NCI-H1105 treated with DMSO at 0.1 percent for 48 hours (cell line): ENCODE measurements at places on chromosomes 4 and X.

DNA sequence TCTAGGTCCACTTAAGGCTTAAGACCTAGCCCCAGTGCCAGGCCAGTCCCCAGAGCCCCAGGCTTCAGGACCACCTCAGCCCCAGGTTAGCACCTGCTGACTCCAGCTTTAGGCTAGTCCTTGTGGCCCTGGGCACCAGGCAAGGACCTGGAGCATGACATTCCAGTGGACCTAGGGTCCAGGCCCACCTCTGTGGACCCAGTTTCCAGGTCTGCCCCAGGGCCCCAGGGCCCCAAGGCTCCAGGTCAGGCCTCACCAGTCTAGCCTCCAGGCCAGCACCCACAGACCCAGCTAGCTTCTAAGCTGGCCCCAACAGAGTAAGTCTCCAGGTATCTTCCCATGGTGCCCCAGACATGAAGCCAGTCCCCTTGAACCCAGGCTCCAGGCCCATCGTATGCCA is 97.5 kb downstream of the QRFPR start:
- DNase-seq: no peak

- no peak for DNase-seq
Measured at GRCh38 chr4:184641451-184641850, 7.8 kb downstream of the CASP3 start.

- DNase-seq: no peak
Measured at GRCh38 chrX:150476164-150476699, 92.2 kb upstream of the MTM1 start.

DNA sequence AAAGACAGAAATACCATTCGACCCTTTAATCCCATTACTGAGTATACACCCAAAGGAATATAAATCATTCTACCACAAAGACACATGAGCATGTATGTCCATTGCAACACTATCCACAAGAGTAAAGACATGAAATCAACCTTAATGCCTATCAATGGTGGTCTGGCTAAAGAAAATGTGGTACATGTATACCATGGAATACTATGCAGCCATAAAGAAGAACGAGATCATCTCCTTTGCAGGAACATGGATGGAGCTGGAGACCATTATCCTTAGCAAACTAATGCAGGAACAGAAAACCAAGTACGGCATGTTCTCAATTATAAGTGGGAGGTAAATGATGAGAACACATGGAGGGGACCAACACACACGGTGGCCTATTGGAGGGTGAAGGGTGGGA is 7.9 kb downstream of the SCLT1 start:
- DNase-seq: no peak

DNA sequence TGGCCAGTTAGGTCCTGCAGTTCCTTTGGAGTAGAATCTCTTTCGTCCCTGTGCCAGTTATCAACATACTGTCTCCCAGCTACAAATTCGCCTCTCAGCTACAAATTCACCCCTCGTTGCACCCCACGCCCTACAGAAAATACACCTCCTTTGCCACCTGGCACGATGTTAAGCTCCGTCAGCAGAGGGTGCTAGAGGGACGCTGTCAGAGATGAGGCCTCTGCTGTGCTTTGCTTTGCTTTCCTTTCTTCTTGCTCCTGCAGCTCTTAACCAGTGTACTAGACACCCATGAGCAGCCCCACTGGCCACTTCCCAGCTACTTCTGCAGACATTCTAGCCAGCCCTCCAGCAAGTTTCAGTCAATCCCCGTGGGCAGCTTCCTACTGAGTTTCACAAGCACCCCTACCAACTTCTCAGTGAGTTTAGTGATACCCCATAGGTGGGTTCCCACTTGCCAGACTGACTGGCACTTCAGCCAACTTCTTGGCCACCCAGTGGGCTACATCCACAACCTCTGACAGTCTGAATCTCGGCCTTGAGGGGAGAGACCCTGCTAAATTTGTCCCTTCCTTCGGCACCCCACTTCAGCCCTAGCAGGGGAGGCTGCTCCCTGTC is 21.8 kb downstream of the HAUS3 start:
- DNase-seq: peak; percentile 58

- no peak for DNase-seq
Measured at GRCh38 chrX:69705818-69706217, 89.9 kb downstream of the EDA start.

- no peak for DNase-seq
Measured at GRCh38 chrX:77953708-77954107, 15.7 kb downstream of the PGAM4 start.

GRCh38 chrX:11567528-11568220 is 98.0 kb downstream of the ARHGAP6 start:
- DNase-seq: no peak

- DNase-seq: no peak
Measured at GRCh38 chrX:10798041-10798440, 177.7 kb upstream of the MID1 start.

GRCh38 chr4:159607809-159608208 is 504.9 kb downstream of the RAPGEF2 start:
- peak; percentile 13 for DNase-seq

DNA sequence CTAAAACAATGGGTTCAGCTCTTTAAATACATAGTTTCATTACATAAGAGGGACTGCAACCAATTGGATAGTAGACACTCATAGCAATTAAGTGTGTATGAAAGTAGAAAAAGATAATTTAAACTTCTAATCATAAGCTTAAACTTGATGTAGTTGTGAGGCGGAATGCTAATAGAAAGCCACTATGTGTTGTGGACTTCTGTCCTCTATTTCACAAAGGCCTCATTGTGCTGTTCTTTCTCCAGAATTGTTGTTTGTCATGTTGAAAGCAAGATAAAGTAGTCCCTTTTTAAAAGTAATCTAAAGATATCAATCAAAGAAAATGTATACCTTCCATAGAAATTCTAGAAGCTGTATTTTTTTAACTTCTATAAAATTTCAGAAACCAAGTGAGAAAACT is 329.4 kb downstream of the KLHL4 start:
- no peak for DNase-seq

- DNase-seq: no peak
Measured at GRCh38 chr4:184977747-184978146, 40.5 kb upstream of the HELT start.

DNA sequence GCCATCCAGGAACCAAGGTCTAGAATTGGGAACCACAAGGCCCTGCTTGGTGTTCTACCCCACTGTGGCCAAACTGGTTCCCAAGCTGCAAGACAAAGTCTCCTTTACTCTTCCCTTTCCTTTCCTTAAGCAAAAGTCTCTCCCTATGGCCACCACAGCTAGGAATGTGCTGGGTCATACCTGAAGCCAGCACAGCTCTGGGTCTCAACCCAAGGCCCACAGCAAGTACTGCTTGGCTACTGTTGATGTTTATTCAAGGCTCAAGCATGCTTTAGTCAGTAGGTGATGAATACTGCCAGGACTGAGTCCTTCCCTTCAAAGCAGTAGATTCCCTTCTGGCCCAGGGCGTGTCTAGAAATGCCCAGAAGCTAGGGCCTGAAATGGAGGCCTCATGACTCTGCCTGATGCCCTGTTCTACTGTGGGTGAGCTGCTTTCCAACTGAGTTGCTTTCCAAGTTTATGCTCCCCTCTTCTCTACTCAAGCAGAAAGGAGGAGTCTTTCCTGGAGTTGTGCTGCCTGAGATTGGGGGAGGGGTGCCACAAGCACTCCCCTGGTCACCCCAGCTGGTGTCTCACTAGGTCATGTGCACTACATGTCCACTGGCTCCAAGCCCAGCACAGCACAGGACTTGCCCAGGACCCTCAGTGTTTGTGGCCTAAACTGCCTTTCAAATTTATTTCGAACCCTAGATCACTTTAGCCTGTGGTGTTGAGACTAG is 44.9 kb downstream of the STAP1 start:
- DNase-seq: no peak

GRCh38 chrX:69807400-69807799 is 191.5 kb downstream of the EDA start:
- DNase-seq: no peak

DNA sequence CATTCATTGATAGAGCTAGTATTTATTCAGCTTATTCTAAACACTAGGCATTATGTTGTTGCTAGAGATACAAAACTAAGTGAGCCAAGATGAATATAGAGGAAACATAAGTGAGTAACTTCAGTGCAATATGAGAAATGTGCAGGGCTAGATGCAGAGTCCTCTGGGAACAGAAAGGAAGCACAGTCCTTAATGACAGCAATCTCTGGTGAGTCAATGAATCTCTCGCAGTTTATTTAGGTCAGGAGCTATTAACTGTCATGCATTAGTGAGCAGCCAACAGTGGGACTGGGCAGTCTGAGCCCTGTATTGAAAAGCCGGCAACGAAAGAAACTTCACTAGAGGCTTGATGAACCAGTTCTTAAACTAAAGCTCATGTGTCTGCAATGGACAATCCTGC is 598.1 kb upstream of the MAGEB2 start:
- no peak for DNase-seq

DNA sequence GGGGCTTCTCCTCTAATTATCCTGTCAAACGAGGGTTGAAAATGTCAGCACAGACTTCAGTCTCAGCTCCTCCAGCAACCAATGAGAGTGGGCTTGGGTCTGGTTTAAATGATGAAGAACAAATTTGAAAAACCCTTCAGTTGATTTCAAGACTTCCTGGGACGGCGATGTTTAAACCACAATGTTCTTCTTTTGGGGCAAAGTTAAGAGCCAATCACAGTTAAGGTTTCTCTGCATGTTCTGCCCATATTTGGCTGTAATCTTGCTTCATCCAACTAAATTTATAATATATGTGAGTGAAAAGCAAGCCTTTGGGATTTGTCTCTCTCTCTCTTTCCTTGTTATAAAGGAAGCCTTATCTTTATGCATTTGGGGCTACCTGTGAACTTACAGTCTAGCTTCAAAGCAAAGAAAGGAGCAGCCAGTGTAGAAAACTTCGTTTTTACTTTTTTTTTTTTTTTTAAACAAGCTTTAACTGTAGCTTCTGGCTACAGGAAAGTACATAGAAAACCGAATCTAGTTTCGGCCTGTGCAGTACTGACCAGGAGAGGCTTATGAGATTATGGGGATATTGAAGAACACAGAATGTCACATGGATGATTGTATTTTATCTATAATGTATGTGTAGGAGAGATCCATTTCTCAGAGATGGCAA is 46.8 kb upstream of the FAM9C start:
- DNase-seq: no peak

DNA sequence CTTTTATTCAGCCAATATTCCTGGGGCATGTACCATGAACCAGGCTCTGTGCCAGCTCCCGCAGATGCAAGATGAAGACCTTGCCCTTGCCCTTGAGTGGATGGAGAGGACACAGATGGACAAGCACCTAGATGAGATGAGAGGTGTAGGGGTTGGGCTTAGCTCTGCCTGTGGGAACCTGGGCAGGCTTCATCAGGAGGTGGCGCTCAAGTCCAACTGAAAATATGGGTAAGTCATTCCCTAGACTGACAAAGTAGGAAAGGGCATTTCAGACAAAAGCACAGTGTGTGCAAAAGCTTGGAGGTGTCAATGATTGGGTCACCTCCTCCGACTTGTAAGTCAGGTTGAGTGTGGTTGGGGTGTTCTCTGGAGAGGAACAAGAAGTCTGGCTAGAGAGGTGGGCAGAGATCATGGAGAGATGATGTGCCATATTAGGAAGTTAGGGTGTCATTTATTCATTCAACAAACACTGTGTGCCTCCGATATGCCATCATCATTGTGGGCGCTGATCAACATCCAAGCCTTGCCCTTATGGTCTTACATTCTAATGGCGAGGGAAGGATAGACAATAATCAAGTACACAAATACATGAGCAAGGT is 64.6 kb downstream of the ANAPC4 start:
- peak; percentile 42 for DNase-seq

DNA sequence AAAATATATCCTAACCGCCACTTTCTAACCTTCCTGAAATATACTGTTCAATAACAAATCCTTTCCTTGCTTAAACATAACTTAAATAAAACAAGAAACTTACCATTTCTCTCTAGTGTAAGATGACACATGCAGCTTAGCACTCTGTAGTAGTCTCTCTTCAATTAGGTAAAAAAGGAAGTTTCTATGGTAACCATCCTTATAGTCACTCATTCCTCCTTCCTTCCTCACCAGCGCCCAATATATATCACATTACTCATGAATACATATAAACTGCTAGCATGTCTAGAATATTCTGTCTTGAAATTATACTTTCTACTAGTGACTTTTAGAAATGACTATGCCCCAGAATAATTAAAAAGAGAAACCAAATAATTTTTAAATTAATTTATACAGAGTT is 112.2 kb downstream of the SNCA start:
- DNase-seq: no peak

DNA sequence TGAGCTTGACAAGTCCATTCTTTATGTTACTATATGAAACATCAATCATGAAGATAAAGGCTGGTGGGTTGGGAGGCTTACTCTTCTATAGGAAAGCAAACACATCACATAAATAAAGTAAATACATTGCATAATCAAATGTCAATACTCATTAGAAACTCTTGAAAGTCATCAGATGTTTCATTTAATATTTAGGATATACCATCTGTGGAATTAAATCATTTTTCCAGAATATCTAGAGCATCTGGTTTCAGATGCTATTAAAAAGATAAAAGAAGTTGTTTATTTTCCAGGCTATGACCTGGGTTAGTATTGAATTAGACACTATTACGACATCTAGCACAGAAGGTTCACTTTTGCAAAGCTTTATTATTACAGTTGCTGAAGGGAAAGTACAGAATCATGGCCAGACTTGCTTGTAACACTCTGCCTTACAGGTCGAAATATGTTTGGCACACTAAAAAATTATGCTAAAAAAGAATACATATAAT is 72.6 kb downstream of the METTL14 start:
- no peak for DNase-seq

- DNase-seq: no peak
Measured at GRCh38 chr4:142130666-142131065, 494.3 kb downstream of the IL15 start.

- DNase-seq: no peak
Measured at GRCh38 chrX:24728530-24728929, 34.8 kb downstream of the POLA1 start.

GRCh38 chr4:166088576-166088975 is 215.5 kb downstream of the TLL1 start:
- DNase-seq: no peak

DNA sequence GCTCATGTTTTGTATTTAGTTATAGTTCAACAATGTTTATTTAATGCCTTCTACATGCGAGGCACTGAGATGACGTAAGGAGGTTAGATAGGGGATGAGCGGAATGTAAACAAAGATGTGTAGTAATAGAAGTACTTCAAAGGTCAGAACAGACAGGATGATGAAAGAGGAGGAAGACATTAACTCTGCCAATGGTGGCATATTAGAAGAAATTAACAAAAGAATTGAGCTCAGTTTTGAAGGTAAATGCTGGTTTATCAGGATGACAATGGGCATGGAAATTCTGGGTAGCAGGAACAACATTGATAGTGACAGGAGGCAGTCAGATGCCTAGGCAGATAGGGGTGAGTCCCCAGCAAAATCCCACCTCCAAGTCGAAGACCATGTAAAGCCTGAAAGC is 62.3 kb upstream of the PGRMC2 start:
- DNase-seq: no peak

- no peak for DNase-seq
Measured at GRCh38 chr4:107050525-107051135, 14.5 kb upstream of the DKK2 start.

DNA sequence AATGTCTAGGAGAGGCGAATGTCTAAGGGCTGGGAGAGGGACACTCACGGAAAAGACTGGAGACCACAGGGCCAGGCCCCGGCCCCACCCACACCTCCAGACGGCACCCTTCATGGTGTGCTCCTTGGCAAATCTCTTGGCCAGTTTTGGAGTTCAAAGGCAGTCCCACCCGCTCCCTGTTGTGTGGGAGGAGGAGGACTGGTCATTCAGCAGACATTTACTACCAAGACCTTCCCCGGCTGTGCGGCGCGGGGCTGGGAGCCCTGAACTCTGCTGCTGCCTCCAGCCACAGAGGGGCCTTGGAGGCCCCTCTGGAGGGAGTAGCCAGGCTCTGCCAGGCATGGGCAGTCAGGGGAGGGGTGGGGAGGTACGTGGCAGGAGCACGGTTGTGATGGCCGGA is 8.7 kb upstream of the TBC1D14 start:
- DNase-seq: no peak
